Amniotic stem cell (primary cell): ENCODE measurements at places on chromosomes 5 and 9.
A peak's percentile ranks its signal among the peaks of the same experiment; 100 is the strongest.

DNA sequence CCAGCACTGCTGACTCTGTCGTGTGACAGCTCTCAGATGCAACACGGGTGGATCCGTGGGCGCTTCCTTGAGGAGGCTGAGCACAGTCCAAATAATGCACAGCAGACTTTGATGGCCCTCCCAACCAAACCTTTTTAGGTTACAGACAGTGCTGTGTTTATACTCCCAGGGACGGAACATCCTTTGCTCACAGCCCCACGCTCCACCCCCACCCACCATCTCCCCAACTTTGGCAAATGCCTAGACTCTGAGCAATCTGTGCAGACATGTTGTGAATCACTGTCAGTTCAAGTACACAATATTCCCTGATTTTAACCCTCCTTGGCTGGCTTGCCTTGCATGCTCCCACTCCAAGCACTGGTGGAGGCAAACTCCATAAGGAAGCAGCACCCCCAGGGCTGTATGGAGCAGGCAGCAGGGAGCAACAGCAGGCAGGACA lies 324.6 kb downstream of the MLLT3 start:
- no peak for DNase-seq

DNA sequence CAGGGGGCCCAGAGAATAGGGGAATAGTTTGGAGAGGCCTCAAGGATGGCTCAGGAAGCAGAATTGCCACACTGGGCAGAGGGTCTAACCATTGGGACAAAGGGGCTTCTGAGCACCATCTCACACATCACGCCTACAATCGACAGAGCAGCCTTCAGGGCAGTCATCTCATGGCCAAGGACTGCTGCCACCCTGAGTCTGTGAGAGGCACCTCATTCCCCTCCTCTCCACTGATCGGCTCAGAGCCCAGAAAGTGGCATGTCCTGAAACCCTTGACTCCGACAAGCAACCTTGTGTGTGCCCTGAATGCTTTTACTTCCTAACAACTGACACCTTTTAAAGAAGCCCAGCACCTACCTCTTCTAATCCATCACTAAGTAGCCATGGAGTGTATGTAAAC lies 128.9 kb upstream of the PTPN3 start:
- DNase-seq, result no peak

- no peak for DNase-seq
These were observed 84.5 kb downstream of the SLC1A1 start for GRCh38 chr9:4574657-4575243.

DNA sequence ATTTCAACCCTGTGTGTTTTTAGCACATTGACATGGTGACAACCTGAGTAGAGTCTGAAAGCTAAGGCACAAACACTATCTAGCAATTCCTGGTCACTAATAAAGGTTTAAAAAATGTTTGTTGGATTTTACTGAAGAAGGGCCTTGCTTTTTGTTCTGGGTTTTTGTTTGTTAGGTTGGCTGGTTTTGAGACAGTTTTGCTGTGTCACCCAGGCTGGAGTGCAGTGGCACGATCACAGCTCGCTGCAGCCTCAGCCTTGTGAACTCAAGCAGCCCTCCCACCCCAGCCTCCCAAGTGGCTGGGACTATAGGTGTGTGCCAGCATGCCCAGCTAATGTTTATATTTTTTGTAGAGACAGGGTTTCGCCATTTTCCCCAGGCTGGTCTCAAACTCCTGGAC lies 39.0 kb downstream of the PRKACG start:
- DNase-seq, result no peak

- DNase-seq, result peak; percentile 18
These were observed 38.5 kb upstream of the SLC44A1 start for GRCh38 chr9:105205787-105206495.

DNA sequence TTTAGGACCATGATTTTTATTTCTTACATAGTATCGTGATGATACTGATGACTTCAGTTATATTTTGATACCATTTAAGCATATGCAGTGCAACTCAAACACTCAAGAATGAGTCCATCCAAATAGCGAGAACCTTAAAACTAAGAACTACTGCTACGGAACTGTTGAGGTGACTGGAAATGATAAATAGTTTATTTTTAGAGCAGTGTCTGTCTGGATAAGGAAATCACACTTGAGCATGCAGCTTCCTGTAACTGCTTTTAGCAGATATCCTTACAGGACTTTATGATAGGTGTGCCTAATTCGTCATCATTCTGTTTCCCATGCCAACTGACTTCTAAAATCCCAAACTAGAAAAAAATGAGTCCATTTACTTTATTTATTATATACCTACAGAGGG lies 85.5 kb downstream of the ADGRV1 start:
- no peak for DNase-seq

GRCh38 chr5:28117691-28118090 lies 1079.3 kb upstream of the CDH9 start:
- no peak for DNase-seq

GRCh38 chr5:144198386-144198785 lies 27.7 kb downstream of the KCTD16 start:
- DNase-seq, result no peak

DNA sequence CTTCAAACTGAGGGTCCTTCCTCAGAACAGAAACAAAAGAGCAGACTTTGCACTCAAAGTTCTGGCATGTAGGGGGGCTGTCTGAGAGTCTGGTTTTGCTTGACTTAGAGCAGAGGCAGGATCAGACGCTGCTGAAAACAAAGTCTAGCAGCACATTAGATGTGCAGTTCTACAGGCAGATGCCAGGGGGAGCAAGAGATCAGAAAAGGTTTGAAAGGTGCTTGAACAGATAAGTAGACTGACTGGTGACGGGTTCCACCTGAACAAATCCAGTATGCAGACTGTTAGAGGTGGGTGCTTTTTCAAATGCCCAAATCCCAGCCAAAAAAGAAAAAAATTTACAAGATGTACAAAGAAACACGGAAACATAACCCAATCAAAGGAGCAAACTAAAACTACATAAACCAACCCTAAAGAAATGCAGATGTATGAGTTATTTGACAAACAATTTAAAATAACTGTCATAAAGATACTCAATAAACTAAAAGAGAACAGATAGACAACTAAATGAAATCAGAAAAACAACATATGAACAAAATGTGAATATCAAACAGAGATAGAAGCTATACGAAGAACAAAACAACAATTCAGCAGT lies 194.7 kb upstream of the FREM1 start:
- no peak for DNase-seq

DNA sequence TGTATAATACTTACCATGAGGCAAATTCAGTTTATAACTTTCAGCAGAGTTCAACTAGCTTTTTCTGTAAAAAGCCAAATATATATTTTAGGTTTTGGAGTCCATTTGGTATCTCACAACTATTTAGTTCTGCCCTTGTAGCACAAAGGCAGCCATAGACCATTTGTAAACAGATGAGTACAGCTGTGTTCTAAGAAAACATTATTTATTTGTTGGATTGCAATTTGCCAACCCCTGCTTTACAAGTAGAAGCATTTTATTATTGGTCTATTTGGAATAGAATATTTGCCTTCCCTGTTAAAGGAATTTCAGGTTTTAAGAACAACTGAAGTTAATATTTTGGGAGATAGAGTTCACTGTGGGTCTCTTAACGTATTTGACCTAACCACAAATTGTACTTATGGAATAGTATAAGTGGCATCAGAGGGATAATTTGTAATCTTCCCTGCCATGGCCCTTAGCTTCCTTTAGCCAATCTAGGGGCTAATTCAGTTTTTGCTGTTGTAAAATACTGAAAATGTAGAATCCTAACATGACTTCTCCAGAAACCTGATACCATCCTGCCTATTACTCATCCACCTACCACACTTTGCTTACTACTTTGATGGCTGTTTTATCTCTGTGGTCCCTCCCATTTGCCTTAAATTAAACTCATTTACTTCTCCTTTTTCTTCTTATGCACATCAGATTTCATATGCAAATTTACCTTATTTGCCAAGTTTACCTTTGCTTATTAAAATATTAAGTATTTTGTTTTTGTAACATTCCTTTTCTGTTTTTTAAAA lies 109.2 kb downstream of the DMXL1 start:
- no peak for DNase-seq

DNA sequence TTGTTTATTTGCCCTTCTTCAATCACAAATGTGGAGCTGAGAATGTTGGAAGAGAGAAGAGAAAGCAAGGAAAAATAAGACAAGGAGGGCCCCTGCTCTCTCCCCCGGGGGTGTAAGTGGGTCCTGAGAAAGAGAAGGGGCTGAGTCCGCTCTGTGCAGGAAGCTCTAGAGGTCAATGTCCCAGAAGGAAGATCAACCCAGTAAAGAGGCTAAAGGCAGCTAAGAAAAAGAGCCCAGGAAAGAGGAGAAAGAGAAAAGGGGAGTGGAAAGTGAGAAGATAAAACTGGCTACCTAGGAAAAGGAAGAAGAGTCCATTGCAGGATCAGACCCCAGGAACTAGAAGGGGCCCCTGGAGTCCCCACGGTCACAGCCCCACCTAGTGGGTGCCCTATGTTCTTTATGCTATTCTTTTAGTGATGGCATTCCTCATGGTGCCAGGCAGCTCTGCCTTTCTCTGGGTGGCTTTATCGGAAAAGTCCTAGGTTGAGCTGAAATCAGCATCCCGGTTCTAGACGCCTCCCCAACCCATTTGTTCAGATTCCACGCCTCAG lies 583.4 kb downstream of the ACTL7B start:
- DNase-seq, result no peak
